ENCODE measurements at places on chromosomes 3 and 15. TPM values are rescaled to one million over a fixed set of nuclear protein-coding genes. Genes with fewer than 3 reads are reported as not detected.

DNA sequence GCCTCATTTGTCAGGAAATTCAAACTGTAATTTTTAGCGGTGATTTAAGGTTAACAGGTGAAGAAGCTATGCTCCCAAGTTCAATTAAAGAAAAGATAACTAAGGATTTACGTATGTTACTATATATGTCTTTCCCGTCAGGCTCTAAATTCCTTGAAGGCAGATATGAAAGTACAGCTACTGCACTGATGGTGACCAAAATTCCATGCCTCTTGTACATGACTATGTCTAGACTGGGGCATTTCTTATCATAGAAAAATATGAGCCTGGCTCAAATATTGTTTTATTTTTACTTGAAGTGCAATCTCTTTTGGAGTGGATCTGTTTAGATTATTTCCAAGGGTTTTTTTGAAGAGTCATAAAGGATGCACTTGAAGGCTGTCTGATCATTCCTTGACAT is 647.1 kb upstream of the KCNMB2 start:
- no peak for DNase-seq

The BTLA gene
- total RNA-seq: 0.05 TPM

DNA sequence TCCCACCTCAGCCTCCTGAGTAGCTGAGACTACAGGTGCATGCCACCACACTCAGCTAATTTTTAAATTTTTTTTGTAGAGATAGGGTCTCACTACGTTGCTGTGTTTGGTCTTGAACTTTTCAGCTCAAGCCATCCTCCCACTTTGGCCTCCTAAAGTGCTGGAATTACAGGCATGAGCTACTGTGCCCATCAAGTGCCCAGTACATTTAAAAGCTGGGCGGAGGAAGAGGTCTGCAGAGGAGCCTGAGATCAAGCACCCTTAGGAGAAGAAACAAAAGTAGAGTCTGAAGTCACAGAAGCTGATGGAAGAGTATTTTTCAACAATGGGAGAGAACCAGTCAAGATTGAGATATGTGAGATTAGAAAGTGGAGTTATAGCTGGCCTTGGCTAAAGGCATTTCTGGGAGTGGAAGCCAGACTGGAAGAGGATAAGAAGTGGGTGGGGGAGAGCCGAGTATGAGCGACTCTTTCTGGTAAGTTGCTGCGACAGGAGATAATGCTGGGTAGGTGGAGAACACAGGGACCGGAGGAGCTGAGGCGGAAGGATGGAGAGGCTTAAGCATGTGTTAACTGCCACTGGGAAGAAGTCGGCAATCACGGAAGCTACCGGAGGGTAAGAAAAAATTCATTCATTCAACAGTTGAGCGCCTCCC is 782 bp upstream of the IREB2 start:
- no peak for DNase-seq

DNA sequence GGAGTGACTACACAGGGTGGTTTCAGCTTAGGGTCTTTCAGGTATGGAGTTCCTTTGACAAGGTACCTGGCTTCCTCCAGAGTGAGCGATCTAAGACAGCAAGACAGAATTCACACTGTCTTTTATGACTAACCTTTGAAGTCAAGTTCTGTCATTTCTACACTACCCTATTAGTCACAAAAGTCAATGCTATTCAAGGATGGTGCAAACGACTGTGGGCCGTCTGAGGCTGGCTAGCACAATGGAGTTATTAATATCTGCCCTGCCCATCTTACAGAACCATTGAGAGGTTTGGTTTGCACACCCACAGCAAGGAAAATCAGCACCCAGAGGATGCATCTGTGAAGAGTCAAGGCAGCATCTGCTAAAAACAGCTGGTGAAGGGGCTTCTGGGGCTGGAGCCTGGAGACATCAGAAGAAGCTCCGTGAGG is 62.9 kb upstream of the XCR1 start:
- DNase-seq: no peak

The XCR1 gene
- not detected for total RNA-seq

DNA sequence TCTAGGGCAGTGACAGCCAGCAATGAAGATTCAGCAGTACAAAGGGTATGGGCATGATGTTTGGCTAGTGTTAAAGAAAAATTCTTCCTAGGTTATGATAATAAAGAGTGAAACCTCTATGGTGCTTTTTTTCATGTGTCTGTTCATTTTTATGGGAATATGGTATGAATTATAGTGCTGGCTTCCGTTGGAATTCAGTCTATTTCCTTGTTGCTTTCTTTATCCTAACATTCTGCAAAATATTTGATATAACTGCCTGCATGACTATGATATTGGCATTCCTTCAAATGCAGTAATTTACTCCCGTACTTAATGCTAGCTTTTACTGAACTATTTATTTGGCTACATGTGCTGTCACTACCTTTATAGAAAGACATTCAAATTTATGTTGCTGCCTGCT is 57.6 kb upstream of the ATP11B start:
- DNase-seq: peak; percentile 51

The DGKG gene
- total RNA-seq: 0.42 TPM

The PSMA4 gene
- total RNA-seq: 315 TPM

DNA sequence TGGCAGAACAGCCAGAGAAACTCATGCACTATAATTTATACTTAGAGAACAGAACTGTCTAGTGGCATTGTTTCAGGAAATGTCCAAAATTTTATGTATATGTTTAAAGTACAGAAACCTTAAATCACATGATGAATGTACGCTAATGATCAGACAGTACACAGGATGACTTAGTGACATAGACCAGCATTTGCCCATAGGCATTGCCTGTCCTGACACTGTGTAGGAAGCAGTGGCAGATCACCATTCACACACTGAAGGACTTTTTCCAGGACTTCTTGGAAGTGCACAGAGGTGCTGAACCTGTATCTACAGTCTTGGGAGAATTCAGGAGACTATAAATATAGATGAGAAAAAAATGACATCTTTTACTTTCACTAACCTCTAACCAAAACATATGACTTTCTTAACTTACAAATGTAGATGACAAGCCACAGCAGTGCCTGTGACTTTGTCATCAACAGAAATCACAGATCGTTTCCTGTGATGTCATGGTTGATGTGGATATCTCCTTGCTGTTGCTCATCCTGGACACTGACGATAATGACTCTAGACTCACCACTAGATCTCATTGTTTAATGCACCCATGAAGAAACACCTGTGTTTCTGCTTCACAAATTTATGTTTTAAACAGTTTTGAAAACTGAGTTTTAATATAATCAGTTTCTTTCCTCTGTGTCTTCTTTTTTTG is 183.2 kb downstream of the CACNA2D3 start:
- no peak for DNase-seq

DNA sequence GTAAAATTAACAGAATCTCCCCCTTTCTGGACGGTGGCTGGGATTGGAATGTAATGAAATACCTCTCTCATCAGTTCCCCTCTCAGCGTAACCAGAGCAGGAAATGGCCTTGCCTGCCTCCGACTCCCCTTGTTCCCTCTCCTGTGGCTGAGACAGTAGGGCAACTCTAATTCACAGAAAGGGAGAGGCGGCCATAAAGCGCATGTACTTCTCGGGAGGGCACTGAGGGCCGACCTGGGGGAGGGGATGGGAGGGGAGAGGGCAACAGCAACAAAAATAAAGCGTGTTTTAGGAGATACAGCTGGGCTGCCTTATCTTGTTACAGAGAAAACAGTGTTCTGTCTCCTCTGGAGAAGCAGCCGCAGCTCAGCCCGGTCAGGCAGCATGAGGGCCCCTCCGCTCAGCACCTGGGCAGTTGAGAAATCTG is 783.3 kb upstream of the ARRDC4 start:
- no peak for DNase-seq

- DNase-seq: no peak
Observed at GRCh38 chr3:149449799-149450198, 24.7 kb upstream of the TM4SF4 start.

- DNase-seq: no peak
Observed at GRCh38 chr3:106086038-106086437, 217.2 kb upstream of the CBLB start.

- DNase-seq: peak; percentile 79
Observed at GRCh38 chr3:146125951-146126350, 35.0 kb downstream of the PLOD2 start.

DNA sequence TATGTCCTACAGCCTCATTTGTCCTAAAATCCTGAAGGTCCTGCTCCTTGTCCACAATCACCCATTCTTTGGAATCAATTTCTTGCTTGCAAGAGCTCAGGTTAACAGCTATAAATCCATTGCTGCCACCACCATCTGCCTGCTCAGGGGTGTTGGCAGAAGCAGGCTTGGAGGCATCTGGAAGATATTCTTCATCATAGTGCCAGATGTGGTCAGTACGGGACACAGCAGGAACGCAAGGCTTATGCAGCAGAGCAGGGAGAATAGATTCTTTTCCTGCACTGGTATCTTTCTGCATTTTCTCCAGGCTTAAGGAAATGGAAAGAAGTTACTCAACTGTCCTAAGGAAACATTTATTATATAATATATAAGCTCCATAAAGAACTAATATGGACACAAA is 38.5 kb upstream of the CDAN1 start:
- no peak for DNase-seq

GRCh38 chr15:83846847-83847246 is 192.9 kb downstream of the ADAMTSL3 start:
- no peak for DNase-seq

DNA sequence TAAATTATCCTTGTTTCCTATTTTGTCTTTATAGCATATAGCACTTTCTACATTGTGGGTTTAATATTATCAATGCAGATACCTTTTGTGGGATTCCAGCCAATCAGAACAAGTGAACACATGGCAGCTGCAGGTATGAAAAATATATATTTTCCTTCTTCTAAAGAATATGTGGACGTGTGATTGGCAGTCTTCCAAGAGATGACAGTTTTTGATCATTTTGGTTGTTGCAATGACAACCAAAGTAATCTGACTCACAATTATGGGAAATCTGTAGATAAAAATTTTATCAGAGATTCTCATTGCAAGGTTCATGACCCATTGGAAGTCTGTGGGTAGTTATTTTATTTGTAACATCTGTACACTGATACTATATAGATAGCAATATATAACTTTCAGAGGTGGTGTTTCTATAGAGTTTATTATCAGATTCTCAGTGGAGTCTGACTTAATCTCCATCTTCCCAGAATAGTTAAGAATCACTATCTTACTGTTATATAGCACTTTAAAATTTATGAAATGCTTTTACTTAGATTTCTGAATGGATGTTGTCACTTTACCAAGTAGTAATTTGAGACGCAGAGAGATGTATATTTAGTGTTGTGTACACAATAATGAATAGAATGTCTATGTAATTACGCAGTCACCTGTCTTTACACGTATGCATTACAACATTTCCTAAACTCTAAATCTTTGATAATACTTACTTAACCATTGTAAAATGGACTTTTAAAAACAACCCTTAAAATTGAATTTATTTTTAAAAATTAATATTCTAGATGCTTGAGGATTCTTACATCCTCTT is 82.5 kb downstream of the STT3B start:
- peak; percentile 20 for DNase-seq

DNA sequence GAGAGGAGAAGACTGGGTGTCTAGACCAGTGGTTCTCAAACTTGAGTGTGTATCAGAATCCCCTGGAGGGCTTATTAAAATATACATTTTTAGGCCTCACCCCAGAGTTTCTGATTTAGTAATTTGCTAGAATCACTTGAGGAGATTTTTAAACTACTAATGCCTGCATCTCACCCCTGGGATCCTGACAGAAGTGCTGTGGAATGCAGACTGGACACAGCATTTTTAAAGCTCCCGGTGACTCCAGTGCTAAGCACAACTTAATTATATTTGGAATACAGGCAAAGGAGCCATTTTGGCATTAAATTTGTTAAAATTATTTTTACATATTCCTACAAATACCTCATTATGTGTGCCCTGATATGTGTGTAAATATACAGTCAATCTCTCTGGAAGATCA is 26.7 kb upstream of the COL6A6 start:
- no peak for DNase-seq

DNA sequence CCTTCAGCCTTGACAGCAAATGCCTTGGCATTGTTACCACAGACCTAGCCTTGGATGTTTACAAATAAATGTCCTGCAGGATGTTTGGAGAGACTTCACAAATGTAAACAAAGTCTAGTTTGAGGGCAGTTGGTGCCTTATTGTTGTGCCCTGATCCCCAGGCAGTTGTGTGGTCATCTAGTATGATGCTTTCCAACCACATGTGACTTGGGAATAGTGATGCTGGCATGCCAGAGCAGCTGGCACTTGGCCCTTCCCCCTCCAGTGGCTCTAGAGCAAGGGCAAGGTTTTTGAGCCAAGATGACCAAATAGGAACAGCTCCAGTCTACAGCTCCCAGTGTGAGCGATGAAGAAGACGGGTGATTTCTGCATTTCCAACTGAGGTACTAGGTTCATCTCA is 258.2 kb downstream of the ADAMTS17 start:
- no peak for DNase-seq

The ZNF385D gene
- 4.4 TPM for total RNA-seq

The OGG1 gene
- total RNA-seq: 16.6 TPM

The CACNA2D3 gene
- not detected for total RNA-seq

The ZNF80 gene
- not detected for total RNA-seq

DNA sequence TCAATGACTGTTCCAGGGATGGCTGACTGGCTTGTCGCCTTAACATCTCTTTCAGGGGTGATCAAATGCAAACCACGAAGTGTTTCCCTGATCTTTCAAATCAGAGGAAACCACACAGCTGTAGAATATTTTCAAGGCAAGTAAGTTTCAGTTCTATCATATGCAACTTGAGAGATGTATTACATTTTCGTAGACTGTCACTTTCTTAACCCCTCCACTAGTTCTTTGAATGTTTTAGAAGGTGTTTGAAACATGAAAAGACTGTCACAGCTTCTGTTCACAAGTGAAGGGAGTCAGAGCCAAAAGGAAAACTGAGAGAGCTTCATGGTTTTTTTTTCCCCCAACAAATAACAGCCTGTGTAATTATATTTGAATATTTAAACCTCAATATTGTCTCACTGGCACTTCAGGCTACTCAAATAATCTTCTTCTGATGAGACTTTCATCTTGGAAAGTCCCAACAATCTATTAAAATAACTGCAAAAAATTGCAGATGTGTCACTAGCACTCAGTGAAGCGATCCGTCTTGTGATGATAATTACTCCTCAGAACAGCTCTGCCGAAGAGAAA is 25.9 kb upstream of the CAPN7 start:
- no peak for DNase-seq

- DNase-seq: no peak
Observed at GRCh38 chr3:123169492-123169929, 32.2 kb upstream of the SEC22A start.

DNA sequence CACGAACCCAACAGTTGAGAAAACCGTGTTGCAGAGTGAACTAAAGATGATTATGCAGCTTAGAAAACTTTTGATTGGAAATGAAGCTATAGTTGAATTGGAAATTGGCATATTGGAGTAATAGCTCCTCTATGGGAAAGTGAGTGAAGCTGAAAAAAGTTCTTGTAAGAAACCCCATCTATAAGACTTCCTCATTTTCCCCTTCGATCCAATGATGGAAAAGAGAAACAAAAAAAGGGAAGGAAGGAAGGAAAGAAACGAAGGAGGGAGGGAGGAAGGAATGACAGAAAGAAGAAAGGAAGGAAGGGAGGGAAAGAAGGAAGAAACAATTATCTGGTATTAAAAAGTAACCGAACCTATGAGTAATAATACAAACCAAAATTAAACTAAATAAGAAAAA is 791.8 kb upstream of the NR2F2 start:
- DNase-seq: no peak

- DNase-seq: peak; percentile 85
Observed at GRCh38 chr15:73924171-73924921, 1.9 kb upstream of the LOXL1 start.

- no peak for DNase-seq
Observed at GRCh38 chr15:34850121-34850520, 54.8 kb upstream of the ACTC1 start.

- no peak for DNase-seq
Observed at GRCh38 chr15:76204916-76205460, 106.3 kb downstream of the ETFA start.

All from dermis blood vessel endothelial cell (primary cell).